Left ventricle myocardium superior (tissue), 1 donor: ENCODE measurements at places on chromosomes 4 and X. TPM values are rescaled to one million over a fixed set of nuclear protein-coding genes. Genes with fewer than 3 reads are reported as not detected.

The RIPPLY1 gene
- total RNA-seq = not detected

The ADH7 gene
- total RNA-seq = not detected

The SHROOM4 gene
- total RNA-seq = 8.9 TPM

The BEX5 gene
- 0.40 TPM for total RNA-seq

The DCAF8L2 gene
- not detected for total RNA-seq

The ZNF630 gene
- 3.0 TPM for total RNA-seq

The PQBP1 gene
- total RNA-seq = 64.5 TPM

The RRH gene
- not detected for total RNA-seq

The MAGEA1 gene
- not detected for total RNA-seq

The N4BP2 gene
- 4.4 TPM for total RNA-seq

The ZBTB49 gene
- 3.8 TPM for total RNA-seq

The SYN1 gene
- total RNA-seq = 9.4 TPM

The XAGE2 gene
- not detected for total RNA-seq

The TXK gene
- total RNA-seq = 0.20 TPM

The MAPK10 gene
- 3.2 TPM for total RNA-seq

The RAB28 gene
- total RNA-seq = 20.8 TPM

The MAEA gene
- 49.6 TPM for total RNA-seq

The MAGEC1 gene
- not detected for total RNA-seq

The MAGEA10 gene
- total RNA-seq = not detected

The CCNB3 gene
- total RNA-seq = 0.17 TPM

The TMPRSS11F gene
- not detected for total RNA-seq
